Omental fat pad (tissue), 4 donors: ENCODE measurements at places on chromosomes 7 and 10. TPM values are rescaled to one million over a fixed set of nuclear protein-coding genes. Genes with fewer than 3 reads are reported as not detected.

DNA sequence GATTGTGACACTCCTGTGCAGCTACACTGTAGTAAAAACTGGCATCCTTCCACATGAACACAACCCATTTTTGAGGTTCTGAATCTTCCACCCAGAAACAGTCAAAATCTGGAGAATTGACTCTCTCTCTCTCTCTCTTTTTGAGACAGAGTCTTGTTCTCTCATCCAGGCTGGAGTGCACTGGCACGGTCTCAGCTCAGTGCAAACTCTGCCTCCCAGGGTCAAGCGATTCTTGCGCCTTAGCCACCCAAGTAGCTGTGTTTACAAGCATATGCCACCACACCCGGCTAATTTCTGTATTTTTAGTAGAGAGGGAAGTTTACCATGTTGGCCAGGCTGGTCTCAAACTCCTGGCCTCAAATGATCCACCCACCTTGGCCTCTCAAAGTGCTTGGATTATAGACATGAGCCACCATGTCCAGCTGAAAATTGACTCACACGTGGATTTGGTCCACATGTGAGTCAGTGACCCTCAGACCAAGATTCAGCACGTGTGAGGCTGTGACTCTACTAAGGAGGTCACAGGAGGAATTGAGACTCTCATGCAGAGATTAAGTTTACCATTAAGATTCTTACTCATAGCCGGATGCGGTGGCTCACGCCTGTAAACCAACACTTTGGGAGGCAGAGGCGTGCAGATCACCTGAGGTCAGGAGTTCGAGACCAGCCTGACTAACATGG, 12.1 kb upstream of the ZNF107 start:
- DNase-seq, result no peak

DNA sequence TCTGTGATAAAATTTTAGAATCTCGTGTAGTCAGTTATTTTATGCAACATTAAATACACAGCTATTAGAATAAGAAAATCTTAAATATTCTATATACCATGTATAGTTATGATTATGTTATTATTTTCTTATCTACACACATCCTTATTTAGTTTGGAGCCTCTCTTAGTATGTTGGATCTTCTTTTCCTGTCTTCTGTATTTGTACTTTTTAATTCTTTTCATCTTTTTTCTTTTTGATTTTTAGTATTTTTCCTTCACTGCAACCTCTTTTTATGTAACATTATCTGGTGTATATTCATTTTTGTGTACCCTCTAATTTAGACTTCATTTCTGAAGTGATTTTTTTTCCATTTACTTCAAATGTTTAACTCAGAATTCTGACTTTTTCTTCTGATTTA, 48.9 kb downstream of the ZMYND11 start:
- DNase-seq, result no peak

DNA sequence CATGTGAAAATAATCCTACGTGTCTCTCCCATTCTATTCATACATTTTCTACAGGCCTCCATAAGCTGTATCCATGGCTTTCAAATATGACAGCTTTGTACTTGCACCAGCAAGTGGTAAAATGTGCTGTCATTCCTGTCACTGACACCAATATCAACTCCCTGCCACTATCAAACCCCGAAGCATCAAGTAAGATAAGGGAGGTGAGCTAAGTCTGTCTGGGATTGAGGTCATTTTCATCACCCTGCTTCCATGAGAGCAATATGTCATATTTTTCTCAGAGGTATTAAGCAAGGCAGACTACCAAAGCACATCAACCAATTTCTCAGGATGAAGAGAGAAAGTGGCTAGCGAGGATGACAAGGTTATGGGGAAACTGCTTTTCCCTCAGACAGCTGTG, 11.1 kb downstream of the GPR22 start:
- no peak for DNase-seq

GRCh38 chr10:70890917-70891431, 2.6 kb upstream of the PCBD1 start:
- no peak for DNase-seq

DNA sequence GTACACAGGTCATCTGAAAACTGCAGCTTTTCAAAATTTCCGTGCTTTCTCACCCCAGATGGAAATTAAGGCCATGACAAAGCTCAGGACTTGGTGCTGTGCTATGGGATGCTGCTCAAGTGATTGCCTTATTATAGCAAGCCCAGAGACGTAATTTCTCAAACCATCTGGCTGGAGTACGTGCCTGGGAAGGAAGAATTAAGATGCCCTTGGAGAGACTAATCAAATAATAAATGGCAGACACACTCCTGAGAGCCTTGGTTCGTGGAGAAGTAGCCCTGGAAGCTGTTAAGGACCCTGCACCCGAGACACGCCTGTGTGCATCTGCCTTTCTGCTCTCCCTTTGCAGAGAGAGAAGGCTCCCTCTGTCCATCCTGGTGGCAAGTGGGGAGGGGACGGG, 38.3 kb upstream of the PRLHR start:
- no peak for DNase-seq

DNA sequence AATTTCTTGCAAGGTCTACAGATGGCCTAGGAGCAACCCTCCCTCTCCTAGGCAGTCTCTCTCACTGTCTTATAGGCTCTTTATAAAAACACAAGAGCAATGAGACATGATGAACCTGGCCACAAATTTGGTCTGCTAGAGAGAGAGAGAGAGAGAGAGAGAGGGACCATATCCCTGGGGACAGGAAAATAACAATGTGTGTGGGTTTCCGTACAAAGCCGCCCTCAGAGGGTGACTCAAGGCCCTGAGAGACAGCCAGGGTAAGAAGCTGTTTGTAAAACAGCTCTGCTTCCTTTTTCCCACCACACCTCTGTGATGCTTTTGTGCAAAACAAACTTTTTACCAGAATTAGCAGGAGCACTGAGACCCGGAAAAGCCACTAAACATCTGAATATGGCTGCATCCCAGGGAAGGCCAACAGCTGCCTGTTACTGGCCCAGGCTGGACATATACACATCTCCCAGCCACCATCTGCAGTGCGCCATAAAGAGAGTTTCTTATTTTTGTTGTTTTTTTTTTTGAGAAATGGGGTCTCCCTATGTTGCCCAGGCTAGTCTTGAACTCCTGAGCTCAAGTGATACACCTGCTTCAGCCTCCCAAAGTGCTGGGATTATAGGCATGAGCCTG, 18.4 kb downstream of the GIMAP5 start:
- DNase-seq, result no peak

DNA sequence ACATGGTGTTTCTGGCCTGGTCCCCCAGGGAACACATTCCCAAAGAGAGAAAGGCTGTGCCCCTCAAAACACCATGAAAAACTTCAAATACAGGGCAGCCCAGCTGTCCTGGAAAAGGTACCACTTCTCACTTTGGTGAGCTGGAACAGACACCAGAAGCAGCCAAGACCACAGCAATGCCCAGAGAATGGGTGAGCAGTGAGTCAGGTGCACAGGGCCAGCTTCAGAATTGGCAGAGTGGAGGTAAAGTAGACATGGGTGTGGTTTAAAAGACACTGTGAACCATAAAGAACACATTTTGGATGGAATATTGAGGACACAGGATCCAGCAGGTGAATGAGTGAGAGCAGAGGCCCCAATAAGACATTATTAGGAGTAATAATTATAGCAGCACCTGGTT, 51.3 kb downstream of the FAM13C start:
- DNase-seq, result no peak

DNA sequence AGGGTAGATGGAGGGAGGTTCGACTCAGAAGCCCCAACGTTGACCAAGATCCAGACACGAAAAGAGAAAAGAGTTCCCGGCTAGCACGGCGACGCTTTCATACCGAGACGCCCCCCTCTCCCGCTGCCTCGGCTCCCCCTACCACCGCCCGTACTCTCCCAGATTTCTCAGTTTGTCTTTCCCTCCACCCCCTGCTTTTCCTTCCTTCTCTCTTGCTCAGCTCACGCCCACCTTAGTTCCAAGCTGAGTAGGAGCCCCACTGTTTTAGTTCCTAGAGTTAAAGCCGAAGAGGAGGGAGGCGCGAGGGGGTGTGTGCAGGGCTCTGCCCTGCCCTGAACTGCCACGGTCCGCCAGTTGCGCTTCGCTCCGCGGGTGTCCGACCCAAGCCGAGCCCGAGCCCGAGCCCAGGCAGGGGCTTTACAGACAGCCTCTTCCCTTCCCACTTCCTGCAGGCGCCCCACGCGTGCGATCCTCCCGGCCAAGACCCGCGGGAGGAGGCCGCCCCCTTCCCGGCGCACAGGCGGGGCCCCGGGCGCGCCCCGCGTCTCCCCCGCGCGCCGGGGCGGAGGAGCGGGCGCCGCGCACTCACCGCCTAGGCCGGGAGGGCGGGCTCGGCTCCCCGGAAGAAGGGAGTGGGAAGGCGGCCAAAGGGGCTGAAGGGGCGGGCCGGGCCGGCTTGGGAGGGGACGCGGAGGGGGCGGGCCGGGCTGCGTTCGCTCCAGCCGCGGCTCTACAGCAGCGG, at the start of gene EPHB6:
TSS of gene EPHB6 (plus strand) at position 705 of the 742 bp plus-strand sequence. CDS start 8,152 bp downstream, outside the sequence.
- DNase-seq, result no peak

DNA sequence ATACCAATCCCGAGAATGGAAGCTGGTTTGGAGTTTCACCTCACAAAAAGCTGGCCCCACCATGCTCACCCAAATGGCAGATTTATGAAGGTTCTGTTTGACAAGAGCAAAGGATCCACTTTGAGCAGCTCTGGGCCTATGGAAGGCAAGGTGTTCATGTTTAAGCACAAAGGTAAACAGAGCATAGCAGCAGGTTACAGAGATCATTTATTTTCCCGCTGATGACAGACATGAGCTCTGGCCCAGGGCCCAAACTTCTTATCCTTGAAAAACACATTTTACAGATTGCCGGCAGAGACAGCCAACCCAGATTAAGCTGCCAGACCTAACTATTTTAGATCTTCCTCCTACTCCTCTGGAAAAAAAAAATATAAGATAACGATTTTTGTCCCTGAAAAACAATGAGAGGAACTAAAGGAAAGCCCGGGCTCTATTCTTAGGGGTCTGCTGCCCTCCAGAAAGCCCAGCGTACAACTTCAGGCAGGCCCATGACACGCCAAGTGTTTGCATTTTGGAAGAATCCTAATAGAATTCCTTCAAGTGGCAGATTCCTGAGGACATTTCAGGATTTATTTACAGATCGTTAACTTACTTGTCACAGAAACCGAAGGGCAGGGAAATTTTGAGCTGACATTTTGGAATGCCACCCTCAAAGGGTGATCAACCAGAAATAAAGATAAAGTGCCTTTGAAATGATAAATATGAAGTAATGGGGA, 40.0 kb downstream of the SYPL1 start:
- DNase-seq, result no peak

- no peak for DNase-seq
Measured at GRCh38 chr10:35463105-35463867, 127.0 kb downstream of the CCNY start.

DNA sequence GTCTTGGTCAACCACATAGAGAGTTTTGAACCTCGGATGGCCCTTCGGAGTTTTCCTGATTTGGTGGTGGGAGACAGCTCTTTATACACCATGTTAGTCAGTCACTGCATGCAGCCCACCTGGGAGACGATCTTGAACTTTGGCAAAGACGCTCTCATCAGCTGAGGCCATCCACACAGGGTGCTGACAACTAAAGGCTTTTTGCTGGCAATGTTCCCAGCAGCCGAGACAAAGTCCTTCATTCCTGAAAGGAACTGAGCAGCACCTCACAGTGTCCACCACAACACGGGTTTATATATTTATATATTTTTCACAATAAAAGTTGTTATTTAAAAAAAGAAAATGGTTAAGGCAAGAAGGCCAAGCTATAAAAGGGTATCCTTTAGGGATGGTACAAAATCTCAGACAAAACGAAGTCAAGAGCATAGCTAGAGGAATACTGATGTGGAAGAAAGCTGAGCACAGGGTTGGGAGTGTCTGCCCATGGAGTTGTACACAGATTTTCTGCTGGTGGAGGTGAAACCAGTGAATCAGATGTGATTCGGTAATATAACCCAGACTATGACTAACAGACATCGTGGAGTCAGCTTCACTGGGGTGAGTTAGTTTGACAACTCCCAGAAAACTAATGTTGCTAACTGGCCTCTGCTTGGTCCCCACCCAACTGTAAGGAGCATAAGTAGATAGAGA, 27.4 kb upstream of the CAPZA2 start:
- DNase-seq, result no peak

- no peak for DNase-seq
Measured at GRCh38 chr7:83362871-83363550, 200.3 kb upstream of the PCLO start.

DNA sequence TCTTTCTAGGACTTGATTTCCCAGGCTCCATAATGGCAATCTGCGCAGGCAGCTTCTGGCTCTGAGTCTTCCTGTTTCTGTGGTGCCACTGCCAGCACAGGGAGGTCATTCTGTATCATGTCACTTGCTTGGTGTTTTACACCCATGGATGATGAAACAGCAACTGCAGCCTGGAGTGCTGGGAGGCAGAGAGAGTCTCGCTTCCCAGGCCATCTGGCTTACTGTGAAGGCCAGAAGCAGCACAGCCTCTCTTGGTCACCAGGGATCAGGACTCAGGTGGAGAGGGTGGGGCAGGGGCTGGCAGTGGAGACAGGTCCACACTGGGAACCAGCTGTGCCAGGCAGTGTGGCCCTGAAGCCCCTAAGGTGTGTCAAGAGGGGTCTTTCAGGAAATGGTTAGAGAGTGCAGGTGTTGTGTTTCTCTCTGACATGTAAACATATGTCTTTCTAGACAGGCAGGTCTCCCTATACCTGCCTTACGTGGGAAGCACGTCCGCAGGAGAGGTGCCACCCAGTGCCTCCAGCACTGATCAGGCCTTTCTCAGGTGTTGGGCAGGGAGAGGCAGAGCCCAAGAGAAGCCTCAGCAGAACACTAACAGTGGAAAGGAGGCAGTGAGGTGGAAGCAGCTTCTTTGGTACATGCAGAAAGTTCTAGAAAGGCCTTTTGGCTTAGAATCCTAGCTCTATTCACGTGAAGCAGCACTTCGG, 71.4 kb downstream of the INSIG1 start:
- DNase-seq, result no peak

- DNase-seq, result no peak
Measured at GRCh38 chr7:41188163-41189130, 514.4 kb downstream of the INHBA start.

DNA sequence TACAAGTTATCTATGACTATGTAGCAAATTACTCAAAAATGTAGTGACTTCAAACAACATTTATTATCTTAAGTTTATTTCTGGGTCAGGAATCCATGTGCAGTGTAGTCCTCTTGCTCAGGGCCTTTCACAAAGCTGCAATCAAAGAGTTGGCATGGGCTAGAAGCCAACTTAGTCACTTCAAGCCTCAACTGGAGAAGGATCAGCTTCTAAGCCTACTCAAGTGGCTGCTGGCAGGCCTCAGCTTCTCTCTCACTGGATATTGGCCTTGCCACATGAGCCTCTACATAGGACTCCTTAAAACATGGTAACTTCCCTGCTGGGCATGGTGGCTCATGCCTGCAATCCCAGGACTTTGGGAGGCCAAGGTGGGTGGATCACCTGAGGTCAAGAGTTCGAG, 5.0 kb upstream of the NFE2L3 start:
- DNase-seq, result no peak

DNA sequence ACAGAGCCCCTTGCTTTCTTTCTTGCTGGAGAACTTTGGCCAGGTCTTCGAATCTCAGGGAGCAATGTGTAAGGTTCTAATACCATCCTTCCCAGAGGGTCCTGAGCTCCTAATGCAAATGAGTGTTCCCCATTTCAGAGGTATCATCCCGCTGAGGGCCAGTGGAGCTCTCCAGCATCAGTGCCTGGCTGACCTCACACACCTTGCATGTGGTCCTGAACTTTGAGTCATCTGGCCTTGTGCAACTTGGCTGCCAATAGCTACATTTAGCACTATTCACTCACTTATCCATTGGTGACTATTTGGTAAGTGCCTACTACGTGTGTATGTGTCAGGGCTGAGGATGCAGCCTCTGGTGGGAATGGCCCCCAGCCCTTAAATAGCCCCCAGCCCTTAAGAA, 48.4 kb upstream of the HABP2 start:
- no peak for DNase-seq

The SPDYE9 gene
- not detected for total RNA-seq

The AQP1 gene
- total RNA-seq, result 685 TPM

The ADAM12 gene
- total RNA-seq, result 8.6 TPM

The OR2F1 gene
- not detected for total RNA-seq

The POLR3A gene
- total RNA-seq, result 18.5 TPM

The MYOZ1 gene
- total RNA-seq, result 1.9 TPM
